Central memory CD4-positive, alpha-beta T cell (primary cell): ENCODE measurements at places on chromosomes 6 and 20.

DNA sequence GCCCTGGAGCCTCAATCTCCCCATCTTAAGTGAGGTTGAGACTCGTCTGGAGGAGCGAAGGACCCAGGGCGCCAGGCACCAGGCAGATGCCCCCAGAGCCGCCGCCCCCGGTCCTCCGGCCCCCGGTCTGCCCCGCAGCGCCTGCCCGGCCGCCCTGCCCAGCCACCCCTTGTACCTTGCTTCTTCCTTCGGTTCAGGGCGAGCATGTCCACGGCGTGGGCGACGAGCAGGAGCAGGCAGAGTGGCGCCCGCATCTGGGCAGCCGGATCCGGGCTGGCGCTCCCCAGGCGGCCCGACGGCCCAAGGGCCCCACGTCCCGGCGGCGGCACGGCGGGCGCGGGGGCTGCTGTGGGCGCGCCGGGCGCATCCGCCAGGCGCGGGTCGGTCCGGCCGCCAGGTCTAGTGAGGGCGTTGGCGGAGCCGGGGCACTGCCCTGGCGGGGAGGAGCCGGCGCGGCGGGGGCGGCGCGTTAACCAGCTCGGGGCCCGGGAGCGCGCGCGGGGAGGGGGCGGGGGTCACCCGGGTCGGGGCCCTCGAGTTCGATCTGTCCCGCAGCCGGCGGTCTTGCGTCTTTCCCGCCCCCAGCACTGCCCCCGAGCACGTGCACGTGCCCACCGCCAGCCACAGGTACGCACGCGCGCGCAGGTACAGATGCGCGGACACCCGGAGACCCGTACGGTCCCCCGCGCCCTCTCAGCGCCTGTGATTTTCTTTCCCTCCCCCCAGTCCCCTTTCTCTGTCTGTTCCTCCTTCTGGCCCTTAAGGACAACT is at the start of gene RSPO4:
Gene RSPO4, minus strand, starts transcription at position 401 of the 771 bp plus-strand sequence. Its CDS starts 147 bp downstream, at position 254.
- DNase-seq, result no peak

GRCh38 chr6:30450909-30451841 is 38.1 kb upstream of the HLA-E start:
- peak; percentile 72 for DNase-seq

- DNase-seq, result no peak
Measured at GRCh38 chr6:40520678-40521077, 66.5 kb downstream of the LRFN2 start.

- DNase-seq, result no peak
Measured at GRCh38 chr6:134703206-134703605, 246.7 kb downstream of the ALDH8A1 start.

GRCh38 chr6:111521497-111522270 is 38.7 kb upstream of the REV3L start:
- no peak for DNase-seq

DNA sequence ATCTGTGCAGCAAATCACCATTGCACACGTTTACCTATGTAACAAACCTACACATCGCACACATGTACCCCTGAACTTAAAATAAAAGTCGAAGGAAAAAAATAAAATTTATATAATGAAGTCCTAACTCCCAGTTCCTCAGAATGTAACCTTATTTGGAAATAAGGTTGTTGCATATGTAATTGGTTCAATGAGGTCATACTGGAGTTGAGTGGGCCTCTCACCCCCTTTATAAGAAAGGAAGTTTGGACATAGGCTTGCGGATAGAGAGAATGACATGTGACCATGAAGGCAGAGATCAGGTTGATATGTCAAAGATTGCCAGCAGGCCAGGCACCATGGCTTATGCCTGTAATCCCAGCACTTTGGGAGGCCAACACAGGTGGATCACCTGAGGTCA is 16.1 kb upstream of the ZBTB22 start:
- DNase-seq, result no peak

GRCh38 chr20:20637998-20638725 is 74.3 kb downstream of the RALGAPA2 start:
- DNase-seq, result no peak

GRCh38 chr20:43947316-43947710 is 32.7 kb downstream of the TOX2 start:
- no peak for DNase-seq

- no peak for DNase-seq
Measured at GRCh38 chr6:14880677-14881076, 365.2 kb upstream of the JARID2 start.

- no peak for DNase-seq
Measured at GRCh38 chr6:113774127-113774825, 82.9 kb upstream of the MARCKS start.

DNA sequence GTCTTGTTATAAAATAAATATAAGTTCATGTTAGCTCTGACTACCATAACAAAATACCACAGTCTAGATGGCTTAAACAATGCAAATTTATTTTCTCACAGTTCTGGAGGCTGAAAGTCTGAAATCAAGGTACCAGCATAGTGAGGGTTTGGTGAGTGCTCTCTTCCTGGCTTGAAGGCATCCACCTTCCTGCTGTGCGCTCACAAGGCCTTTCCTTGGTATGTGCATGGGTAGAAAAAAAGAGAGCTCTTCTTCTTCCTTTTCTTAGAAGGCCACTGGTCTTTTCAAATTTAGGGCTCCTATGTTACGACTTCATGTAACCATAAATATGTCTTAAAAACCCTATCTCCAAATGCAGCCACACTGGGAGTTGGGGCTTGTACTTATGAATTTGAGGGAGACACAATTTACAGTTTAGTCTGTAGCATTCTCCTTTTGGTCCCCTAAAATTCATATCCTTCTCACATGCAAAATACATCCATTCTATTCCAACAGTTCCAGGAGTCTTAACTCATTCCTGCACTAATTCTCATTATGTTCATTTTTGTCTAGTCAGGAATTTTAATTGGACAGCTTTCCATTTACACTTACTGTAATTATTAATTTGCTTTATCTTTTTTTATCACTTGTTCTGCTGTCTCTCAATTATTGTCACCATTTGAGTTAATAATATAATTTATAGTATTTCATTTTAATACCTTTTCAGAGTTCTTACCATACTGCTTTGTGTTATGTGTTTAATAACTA is 381.9 kb upstream of the EPHA7 start:
- DNase-seq, result no peak

DNA sequence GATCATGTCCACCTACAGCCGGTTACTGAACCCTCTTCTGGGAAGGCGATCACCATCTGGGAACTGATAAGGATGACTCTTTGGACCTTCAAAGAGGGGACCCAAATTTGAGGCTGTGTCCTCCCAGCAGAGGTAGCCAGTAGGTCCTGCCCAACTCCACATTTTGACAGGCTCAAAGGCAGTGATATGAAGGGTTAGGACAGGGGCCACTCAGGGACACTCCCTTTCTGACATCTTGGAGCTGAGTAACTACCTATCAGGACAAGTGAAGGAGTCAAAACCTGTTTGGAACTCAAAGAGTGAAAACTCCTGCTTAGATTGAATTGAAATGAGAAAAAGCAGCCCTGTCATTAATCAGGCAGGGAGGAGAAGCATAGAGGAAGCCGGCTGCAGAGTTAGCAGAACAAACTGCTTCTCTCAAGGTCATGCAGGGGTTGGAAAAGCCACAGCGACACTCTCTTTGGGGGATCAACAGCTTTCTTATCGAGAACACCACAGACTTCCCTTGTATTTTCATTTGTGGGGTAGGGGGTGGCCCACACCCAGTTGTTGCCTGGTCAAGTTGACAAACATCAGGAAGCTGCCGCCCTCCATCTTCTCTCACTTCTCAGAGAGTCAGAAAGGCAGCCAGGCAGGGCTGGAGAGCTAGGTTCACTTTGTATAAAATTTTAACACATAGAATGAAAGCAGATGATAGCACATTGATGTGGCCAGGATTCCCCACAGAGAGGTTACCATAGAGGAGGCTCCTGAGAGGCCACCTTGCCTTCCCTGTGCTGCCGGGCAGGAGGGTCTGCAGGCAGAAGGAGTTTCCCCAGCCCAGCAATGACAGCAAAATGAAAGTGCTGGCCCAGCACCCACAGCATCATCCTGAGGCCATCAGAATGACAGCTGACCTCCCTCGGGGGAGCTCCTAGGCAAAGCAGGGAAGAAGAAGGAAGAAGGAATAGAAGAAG is 47.6 kb downstream of the AGPAT4 start:
- peak; percentile 41 for DNase-seq

DNA sequence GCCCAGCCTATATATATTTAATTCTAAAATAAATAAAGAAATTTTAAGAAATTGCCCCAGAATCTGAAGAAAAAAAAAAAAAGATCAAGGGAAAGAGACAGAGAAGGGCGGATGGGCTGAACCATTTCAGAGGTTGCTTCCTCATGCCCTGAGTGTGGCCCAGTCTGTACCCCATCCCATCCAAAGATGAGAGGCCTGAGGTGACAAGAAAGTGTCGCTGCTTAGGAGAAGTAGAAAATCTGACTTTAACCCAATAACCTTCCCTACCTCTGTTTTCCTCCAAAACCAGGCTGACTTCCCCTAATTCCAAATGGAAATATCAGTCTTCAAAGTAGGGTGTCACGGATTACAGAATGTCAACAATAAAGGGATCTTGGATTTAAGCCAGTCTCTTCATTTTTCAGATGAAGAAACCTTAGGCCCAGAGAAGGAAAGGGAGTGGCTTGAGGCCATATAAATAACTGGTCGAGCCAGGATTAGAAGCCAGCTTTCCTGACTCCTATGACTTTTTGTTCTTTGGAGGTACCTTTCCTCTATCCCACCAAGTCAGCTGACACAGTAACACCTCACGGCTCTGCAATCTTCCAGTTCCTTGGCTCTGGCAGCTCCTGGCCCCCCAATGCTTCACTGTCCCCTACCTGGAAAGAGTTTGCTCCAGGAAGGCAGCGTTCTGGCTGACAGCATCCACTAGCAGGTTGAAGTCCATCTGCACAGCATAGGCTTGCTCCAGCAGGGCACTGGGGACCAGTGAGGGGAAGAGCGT is 10.1 kb downstream of the GSS start:
- no peak for DNase-seq

- no peak for DNase-seq
Measured at GRCh38 chr20:41180599-41181333, 43.4 kb downstream of the PLCG1 start.

DNA sequence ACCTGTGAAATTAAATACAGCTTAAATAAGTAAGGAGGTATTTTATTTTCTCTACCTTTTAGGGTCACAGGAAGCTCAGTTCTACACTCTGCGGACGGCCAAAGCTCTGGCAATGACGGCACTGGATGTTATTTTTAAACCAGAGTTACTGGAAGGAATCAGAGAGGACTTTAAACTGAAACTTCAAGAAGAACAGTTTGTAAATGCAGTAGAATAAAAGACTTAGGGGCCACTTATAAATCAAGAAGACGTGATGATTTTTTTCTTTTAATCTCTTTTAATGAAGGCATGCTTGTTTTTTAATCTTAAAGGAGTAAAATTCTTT is 16.2 kb downstream of the PM20D2 start:
- DNase-seq, result no peak

GRCh38 chr20:51766994-51767866 is 960 bp downstream of the ATP9A start:
- DNase-seq, result no peak

DNA sequence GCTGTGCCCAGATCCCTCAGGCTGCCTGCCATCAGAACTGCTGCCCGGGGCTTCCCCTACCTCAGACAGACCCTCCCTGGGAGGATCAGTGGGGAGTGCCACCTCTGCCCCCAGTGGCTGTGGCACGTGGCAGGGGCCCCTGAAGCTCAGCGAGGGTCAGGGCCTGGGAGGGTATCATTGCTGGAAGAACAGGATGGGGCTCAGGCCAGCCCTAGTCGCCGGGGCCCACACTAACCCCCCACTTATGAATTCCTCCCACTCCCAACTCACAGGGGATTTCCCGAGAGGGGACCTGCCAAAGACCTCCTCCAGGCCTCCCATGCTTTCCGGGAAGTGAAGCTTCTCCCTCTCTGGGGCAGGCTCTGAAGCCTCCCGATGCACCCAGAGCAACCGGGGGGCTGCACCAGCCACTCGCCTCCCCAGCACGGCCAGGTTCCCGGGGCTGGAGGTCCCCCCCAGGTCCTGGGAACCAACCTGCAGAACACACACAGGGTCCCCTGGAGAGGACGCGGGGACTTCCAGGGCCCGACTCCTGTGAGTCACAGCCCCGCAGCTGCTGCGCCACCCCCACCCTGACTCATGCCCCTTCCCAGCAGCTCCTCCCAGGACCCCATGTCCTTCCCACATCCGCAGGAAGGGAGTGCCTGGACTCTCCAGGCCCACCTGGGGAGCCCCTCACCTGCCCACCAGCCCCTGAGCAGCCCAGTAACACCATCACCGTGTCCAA is 2.5 kb downstream of the TNFRSF6B start:
- DNase-seq, result no peak

DNA sequence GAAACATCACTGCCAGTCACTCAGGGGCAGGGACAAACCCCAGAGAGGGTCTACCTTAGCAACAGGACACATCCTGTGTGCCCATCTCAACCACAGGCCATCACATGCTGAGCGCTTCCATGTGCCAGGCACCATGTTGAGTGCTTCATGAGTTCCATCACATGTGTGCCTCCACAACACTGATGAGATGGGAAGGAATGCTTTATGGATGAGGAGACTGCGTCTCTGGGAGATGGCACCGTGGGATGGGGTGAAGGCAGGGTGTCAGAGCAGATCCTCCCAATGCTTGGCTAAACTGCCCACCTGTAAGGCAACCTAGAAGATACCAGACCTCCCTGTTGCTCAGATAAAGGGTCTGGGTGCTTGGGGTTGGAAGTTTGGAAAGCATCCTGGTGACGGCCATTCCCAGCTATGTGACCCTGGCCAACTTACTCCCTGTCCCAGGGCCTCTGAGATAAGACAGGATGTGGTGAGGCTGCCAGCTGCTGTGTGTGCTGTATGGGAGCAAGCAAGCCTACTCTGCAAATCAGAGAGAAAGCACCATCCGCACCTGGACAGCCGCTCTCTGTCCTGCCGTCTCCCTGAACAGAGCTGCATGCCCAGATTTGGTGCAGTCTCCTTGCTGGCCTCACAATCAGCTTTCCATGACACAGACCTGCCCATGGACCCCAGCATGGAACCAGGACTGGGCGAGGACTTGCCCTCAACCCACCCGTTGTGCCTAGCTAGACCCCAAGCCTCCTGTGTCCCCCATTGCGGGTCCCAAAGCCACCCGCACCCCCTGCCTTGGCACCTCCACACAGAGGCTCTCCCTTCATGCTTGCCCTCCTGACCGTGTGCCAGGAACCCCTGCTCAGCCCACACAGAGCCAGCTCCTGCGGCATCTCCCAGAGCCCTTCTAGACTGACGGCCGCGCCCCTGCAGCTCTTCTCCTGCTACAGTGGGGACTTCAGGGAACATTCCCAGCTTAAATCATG is 143.7 kb downstream of the SYNDIG1 start:
- DNase-seq, result no peak

DNA sequence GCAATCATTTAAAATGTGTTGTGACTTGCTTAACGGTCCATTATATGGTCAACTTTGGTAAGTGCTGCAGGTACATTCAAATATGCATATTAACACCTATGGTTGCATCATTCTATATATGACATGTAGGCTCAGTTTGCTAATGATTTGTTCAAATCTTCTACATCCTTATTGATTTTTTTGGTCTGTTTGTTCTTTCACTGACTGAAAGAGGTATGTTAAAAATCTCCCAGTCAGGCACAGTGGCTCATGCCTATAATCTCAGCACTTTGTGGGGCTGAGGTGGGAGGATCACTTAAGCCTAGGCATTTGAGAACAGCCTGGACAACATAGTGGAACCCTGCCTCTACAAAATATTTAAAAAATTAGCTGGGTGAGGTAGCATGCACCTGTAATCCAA is 29.2 kb downstream of the PIGU start:
- no peak for DNase-seq

- no peak for DNase-seq
Measured at GRCh38 chr6:2197984-2198383, 47.4 kb downstream of the GMDS start.

- no peak for DNase-seq
Measured at GRCh38 chr6:37024656-37025337, 19.3 kb downstream of the FGD2 start.

- DNase-seq, result no peak
Measured at GRCh38 chr6:77264970-77265369, 198.3 kb downstream of the HTR1B start.

GRCh38 chr20:44001667-44002596 is 87.3 kb downstream of the TOX2 start:
- DNase-seq, result no peak
